Foreskin keratinocyte (primary cell): ENCODE measurements at places on chromosomes 2 and 18. TPM values are rescaled to one million over a fixed set of nuclear protein-coding genes. Genes with fewer than 3 reads are reported as not detected.

GRCh38 chr18:23752363-23752762 is 63.1 kb downstream of the LAMA3 start:
- DNase-seq, result no peak

Gene FOXI3
- 0.01 and 0.04 TPM in 2 replicates for polyA plus RNA-seq

DNA sequence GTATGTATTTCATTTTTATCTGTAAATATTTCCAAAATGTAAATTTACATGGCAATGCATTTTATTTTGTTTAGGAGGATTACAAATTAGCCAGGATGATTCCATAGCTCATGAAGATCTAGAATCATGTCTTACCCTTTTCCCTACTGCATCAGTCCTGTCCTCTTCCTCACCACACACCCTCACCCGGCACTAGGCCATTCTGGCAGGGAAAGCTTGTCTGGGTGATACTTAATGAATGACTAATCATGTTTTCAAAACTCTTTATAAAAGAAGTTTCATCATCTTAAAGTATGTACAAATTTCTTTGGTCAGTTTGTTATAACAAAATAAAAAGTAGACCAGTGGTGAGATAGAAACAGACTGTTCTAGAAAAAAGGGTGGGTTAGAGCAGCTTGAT is 283.3 kb upstream of the VWC2L start:
- DNase-seq, result peak; percentile 77

- peak; percentile 19 for DNase-seq
Measured at GRCh38 chr2:48600204-48600813, 17.3 kb upstream of the GTF2A1L start.

DNA sequence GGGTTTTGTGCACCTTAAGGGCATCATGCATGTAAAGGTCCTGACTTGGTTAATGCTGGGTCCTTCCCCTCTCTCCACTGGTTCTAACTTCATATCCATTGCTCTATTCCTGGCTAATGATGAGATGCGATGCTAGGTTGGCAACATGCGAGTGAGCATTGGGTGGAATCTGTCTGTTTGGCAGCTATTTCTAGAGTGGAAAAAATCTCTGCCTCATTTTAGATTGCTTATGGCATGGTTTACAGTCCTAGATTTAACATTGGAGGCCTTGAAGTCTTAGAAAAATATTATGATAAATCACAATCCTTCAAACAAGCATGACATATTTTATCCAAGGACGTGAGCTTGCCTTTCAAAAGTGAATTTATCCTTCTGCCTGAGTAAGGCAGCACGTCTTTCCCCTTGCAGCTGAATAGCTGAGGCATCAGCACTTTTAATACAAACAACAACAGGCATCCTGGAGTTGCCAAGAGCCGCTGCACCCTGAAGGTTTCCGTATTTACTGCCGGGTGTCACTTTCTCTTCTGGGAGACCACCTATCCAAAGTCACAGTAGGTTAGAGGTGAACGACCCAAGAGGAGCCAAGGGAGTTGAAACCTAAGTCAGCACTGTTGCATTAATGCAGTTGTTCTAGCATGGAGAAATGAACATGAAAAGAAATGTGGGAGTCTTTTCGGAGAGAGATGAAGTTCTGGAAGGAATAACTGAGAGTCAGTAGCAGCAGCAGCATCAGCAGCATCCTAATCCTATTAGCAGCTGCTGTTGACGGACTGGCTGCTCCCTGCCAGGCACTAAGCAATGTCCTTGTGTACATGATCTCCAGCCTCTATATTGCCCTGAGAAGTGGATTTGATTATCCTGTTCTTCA is 78.4 kb downstream of the MAPK4 start:
- DNase-seq, result no peak
